ENCODE measurements at places on chromosomes 2 and 18.

GRCh38 chr2:85871494-85872164 is 17.2 kb downstream of the ST3GAL5 start:
- no peak for DNase-seq

- DNase-seq, result peak; percentile 25
Measured at GRCh38 chr2:197011801-197012641, 85.5 kb upstream of the PGAP1 start.

DNA sequence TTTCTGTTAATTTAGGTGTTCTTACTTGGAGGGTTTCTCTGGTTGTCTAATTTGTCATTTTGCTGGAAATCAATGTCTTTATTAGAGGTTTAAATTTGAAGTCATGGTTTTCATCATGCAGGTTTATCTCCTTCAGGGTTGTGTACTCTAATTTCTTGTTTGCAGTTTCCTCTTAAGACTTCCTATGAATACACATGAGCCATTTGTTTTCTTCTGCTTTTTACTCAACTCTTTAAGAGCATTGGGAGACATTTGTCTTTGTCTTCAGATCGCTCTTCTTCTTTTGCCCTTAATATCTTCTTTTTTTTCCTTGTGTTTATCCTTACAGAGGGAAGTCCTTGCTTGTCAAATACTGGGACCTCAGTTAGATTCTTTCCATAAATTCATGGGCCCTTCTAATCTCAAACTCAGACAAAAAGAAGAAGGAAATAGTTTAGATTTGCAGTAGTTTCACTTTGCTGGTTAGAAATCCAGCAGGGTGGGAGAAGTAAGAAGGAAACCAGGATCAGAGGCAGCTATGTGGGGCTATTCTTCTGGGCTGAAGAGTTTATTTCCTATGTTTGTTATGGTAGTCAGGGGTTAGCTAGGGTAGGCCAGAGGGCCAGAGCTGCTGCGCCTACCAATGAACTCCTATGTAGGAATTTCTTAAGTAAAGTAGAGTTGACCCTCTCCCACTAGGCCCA is 176.6 kb downstream of the DYSF start:
- DNase-seq, result no peak

DNA sequence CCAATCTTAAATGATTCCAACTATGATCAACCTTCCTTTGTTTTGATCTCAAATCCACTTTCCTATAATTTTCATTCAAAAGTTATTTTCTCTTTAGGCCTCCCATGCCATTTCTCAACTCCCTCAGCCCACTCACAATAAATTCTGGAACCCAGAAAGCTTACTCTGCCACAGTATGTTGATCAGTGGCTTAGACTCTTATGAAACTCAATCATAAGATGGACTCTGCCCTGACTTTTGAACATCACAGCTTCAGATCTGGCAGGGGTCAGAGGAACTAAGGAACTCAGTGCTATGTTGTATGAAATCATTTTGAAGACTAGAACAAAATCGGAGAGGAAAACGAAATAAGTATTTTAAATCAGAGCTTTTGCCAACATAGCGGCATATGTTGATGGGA is 59.8 kb upstream of the LGALSL start:
- DNase-seq, result no peak

GRCh38 chr2:160583146-160583535 is 89.5 kb upstream of the RBMS1 start:
- no peak for DNase-seq

- no peak for DNase-seq
Measured at GRCh38 chr18:42620657-42621056, 494.8 kb downstream of the RIT2 start.

DNA sequence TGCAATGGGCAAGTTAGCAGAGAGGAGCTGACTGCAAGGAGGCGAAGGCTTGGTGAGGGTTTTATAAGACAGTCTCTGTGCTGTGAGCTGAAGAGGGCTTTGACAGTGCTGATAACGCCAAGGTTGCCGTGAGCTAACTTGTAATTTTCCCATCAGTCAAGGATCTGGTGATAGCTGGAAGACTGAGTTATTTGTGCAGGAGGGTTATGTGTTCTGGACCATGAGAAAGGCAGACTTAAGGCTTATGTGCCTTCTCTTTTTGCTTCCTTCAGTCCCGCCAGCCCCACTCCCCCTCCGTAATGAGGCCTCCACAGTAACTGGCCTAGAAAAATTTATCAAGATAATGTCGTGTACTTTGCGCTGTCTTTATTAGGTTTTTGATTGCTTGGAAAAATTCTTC is 94.6 kb downstream of the RTP5 start:
- no peak for DNase-seq

- no peak for DNase-seq
Measured at GRCh38 chr2:120631236-120631635, 104.4 kb upstream of the GLI2 start.

- peak; percentile 13 for DNase-seq
Measured at GRCh38 chr18:21598726-21599584, 1.5 kb downstream of the ESCO1 start.

- no peak for DNase-seq
Measured at GRCh38 chr2:164474873-164475272, 146.4 kb downstream of the GRB14 start.

DNA sequence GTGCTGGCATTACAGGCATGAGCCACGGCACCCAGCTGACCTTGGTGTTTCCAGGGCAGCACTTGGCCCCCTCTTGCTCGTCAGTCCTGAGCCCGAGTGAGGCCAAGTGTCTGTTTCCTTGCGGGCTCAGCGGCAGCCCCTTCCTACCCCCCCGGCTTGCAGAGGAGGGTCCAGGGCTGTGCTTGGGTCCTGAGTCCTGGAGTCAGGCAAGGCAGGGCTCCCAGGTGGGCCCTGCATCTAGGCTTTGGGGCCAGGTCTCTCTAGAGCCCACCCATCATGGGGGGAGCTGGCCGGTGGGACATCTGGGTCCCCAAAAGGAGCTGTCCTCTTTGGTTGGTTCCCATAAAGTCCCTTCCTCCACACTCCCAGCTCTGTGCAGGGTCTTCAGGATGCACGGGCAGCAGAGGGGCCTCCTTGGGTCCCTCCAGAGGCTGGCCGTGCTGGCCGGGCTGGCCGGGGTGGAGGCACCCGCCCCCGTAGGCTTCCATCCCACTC is 63.7 kb upstream of the HPCAL1 start:
- peak; percentile 0 for DNase-seq

DNA sequence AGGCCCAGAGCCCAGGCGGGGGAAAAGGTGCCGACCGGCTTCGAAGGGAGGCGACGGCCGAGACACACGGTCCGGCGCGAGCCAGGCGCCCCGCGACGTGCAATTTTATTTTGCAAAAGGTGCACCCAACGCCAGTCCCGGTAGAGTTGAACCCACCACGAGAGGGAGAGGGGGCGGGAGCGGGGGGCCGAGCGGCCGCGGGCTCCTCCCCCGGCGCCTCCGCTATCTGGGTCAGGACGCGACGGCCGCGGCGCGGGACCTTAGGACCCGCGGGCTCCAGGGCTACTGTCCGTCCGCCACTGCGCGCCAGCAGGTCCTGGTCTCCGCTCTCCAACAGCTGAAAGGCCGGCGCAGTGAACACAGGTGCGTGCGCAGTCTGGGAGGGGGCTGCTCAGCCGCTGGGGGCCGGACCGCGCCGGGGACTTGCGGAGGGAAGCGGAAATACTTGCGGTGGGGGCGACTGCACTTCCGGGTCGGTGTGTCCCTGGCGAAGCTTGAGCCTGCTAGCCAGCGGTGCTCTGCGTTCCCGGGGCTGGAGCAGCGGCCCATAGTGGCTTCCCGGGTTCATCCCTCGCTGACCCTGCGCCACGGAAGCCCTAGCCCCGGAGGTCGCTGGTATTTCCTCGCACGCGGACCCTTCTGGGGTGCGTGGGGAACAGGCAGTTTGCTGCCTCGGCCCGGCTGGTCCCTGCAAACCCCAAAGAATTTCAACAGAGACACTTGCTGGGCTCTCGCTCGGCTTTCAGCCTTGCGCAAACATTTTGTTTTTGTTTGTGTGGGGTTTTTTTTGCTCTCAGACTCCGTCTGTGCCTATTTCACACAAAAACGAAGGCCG is at the start of gene RMDN2:
Gene RMDN2, plus strand, starts transcription at position 225 of the 835 bp plus-strand sequence. CDS start 3,991 bp downstream, outside the sequence.
- peak; percentile 96 for DNase-seq

GRCh38 chr2:11337909-11338308 is 6.5 kb downstream of the ROCK2 start:
- no peak for DNase-seq

- no peak for DNase-seq
Measured at GRCh38 chr2:175811971-175812370, 190.1 kb downstream of the LNPK start.

DNA sequence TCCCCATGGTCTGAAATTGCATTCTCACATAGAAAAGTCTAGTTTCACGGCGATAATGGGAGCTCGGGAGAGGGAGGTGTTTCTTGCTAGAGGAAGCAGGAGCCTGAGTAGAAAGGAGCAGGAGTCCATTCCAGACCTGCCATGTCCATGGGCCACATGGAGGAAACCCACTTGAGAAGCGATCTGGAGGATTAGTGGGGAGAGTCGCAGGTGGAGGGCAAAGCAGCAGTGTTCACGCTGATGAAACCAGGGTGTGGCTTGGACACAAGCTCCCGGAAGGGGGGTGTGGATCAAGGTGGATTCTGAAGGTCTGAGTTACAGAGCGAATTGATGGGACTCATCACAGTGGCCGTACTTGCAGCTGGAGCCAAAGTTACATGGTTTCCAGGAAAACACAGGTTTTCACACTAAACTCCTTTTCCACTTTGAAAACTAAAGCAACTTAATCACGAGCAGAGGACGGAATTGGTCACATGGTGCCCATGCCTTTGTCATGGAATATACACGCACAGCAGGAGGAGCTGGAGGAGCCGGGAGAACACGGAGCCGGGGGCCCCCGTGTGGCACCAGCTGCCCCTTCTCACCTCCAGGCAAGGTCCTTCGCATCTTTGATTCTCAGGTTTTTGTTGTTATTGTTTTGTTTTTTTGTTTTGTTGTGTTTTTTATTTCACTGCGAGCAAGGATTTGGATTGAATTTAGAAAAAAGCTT is 255.1 kb upstream of the MYT1L start:
- no peak for DNase-seq

DNA sequence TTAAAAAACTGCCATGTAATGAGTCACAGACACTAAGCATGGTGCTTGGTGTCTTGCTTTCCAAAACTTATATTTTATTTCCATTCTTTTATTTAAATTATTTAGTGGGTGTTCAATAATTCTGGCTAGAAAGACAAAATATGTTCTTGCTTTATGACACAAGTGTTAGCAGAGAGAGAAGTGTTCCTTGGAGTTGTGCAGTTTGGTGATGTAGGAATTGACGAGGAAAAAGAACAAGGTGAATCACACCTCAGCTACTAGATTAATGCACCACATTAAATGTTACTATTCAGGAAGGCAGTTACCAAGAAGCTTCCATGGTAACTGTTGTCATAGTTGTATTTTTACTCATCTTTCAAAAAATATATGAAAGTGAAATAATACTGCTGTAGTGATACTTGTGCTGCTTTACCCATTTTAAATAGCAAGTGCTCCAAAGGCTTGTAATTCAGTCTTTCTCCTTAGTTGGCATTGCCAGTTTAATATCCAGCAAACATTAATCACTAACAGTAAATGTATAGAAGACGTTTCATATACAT is 28.3 kb downstream of the ADAM23 start:
- no peak for DNase-seq

- no peak for DNase-seq
Measured at GRCh38 chr2:64474121-64474571, 20.2 kb downstream of the LGALSL start.

- no peak for DNase-seq
Measured at GRCh38 chr18:73952296-73952946, 195.2 kb downstream of the FBXO15 start.

DNA sequence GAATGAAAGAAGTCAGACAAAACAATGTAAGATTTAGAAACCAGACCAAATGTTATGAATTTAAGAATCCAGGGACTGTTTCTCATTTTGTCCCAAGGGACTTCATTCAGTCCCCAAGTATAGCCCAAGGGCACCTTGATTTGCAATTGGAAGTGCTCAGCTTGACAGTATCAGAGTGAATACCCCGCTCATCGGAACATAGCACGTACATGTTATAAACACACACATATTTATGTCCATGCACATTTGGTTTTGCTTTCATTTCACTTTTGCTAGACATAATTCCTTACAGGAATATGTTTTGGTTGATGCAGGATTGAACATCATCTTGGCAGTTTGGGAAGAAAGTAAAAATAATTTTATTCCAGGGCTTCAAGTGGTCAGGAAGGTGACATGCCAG is 100.2 kb downstream of the PID1 start:
- DNase-seq, result no peak

DNA sequence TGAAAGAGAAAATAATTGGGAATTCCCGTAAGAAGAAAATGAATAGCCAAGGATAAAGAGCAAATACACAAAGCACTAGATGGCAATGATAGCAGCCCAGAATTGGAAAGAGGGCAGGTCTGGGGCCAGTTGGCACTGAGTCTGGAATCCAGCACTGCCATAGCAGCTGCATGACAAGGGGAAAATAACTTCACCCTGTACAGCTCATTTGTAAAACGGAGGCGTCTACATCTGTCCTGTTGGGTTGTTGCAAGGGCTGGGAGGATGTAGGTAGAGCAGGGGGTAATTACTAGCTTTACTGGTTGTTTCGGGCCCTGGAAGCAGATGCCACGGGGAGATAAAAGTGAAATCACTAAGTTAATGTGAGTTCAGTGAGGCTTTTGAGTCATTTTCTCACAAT is 110.0 kb upstream of the RASGRP3 start:
- DNase-seq, result no peak

DNA sequence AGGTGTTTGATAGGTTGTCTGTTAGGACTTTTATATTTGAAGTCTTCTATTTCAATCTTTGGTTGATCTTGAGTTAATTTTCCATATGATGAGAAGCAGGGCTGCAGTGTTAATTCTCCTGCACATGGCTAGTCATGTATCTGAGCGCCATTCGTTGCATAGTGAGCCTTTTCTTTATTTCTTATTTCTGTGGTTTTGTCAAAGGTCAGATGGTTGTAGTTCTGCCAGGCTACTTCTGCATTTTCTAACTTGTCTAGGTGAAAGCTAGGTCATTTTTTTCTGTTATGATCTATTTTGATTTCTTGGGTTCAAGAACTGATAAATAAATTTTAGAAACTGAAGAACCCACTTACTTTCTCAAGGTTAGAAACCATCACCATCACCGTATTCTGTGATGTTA is 56.7 kb downstream of the CCDC74A start:
- DNase-seq, result no peak

DNA sequence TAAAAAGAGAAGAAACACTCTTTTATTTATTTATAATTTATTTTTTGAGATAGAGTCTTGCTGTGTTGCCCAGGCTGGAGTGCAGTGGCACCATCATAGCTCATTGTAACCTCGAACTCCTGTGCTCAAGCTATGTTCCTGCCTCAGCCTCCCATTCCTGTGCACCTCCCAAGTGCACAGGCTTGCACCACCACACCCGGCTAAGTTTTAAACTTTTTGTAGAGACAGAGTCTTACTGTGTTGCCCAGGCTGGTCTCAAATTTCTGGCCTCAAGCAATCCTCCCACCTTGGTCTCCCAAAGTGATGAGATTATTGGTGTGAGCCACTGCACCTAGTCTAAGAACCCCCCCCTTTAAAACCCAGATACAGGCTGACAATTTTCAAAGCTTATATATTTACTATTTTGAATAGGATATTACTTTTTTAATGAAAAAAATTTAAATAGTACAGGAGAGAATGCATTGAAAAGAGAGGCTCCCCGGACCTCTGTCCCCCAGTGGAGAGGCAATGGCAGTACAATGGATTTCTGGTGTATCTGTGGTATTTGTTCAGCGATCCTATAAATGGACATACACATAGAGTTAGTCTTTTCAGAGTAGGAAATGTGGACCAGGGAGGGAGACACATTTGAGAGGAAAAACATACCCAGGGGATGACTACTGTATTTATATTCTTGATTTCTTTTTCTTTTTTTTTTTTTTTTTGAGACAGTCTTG is 48.1 kb upstream of the CNOT11 start:
- no peak for DNase-seq
